ENCODE measurements at places on chromosomes 2 and 18.

DNA sequence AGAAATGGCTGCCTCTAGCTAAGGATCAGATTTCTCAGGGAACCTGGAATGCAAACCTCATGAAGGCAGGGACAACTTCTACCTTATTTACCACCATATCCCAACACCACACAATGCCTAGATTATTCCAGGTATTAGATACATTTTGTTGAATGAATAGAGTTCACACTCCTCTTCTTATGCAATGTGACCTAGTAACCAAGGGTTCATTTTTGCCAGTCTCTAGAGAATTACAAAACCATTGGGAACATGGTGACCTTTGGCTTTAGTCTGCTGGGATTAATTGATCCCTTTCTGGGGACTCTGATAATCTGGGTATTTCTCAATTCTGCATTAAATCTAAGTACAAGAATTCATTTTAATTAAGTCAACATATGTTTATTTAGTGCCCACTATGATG lies 35.2 kb upstream of the SERTAD2 start:
- DNase-seq, result no peak

DNA sequence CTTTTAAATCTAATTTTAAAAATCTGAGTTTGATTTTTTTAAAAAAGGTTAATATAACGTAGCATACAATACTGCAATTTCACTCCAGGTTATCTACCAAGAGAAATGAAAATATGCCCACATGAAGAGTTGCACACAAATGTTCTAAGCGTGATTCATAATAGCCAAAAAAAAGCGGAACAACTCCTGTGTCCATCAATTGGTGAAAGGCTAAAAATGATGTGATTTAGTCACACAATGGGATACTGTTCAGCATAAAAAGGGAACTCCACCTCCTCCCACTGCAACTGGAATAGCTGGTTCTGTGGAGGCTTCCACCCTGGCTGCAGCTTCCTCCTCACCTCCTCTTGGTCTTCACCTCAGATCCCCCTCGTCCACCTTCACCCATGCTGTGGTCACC lies 132.8 kb downstream of the PIK3C3 start:
- DNase-seq, result no peak

- DNase-seq, result peak; percentile 21
Observed at GRCh38 chr2:232908695-232909094, 38.6 kb downstream of the SNORC start.

DNA sequence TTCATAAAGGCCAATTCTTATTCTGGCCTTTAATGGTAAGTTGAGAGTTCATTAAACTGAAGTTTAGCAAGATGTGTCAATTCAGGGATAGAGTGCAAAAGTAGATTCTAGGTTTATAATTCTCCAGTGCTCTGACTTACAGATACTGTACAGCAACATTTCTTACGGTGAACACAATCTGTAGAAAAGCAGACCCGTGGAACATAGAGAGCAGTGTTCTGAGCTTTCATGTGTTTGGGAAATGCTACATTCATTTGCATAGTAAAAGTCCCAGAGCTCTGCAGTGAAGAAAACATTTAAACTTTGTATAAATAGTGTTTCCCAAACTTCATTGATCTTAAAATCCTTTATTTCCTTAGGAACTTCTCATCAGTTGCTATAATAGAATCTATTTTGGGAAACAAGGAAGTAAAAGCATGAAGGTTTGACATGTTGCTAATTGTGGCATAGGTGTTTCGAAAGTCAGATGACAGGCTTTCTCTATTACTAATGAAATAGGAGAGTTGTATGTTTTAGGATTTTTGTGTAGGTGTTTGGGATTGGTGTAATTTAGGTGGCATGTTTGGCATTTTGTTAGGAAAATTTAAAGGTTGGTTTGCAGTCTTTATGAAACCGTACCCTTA lies 138.2 kb downstream of the ASXL3 start:
- no peak for DNase-seq

- DNase-seq, result no peak
Observed at GRCh38 chr2:146623771-146624170, 1221.1 kb upstream of the ACVR2A start.

GRCh38 chr2:120949027-120949956 lies 213.6 kb downstream of the GLI2 start:
- peak; percentile 8 for DNase-seq

DNA sequence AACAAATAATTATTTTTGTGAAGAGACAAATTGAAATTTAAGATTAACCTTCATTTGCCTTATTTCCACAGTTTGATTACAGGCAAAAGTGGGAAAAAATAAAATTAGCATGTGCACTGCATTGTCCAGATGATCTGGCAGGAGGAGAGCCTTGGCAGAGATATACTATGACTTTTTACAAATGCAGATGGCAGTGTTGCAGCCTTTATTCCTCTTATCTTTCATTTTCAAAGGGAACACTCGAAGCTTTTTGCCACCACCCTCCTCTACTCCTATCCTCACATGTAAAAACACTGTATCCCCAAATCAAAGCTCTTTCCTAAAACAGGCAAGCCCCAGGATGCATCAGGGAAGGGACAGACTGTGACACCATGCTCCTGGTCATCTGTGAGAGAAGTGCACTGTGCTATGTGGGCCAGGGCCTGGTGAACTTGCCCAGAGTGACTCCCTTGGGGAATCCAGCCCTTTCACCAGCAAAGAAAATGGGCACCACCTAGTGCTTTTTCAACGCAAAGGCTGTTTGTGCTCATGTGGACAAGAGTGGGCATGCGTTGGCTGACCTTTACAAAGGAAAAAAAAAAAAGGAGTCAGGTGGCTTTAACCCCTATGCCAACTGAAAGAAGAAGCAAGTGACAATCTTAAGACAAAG lies 74.7 kb upstream of the ETAA1 start:
- DNase-seq, result peak; percentile 52

GRCh38 chr18:76847916-76848315 lies 25.6 kb downstream of the ZNF236 start:
- DNase-seq, result no peak

- peak; percentile 56 for DNase-seq
Observed at GRCh38 chr2:158740127-158740526, 55.0 kb upstream of the DAPL1 start.

DNA sequence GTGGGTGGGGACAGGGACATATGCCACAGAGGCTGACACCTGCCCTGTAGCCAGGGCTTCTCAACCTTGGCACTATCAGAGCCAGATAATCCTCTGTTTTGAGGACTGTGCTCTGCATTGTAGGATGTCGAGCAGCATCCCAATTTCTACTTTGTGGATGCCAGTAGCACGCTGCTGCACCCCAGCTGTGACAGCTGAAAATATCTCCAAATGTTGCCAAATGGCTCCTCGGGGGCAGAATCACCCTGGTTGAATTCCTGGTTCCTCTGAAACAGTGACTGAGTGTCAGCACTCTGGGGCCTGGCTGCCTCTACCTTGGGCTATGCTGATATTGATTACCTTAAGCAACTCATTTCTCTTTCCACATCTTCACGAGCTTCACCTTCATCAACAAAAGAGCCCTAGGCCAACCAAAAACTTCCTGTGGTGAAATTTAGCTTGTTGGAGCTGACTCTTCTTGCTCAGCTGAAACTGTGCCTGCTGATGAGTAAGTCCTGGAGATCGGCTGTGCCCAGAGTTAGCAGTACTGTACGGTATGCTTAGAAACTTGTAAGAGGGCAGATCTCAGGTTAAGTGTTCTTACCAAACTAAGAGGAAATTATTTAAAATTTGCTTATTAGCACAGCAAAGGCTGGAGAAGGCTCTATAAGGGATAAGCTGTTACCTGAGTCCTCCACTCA lies 138.1 kb downstream of the SEPTIN10 start:
- DNase-seq, result no peak

- DNase-seq, result no peak
Observed at GRCh38 chr2:60100034-60100433, 453.4 kb downstream of the BCL11A start.

DNA sequence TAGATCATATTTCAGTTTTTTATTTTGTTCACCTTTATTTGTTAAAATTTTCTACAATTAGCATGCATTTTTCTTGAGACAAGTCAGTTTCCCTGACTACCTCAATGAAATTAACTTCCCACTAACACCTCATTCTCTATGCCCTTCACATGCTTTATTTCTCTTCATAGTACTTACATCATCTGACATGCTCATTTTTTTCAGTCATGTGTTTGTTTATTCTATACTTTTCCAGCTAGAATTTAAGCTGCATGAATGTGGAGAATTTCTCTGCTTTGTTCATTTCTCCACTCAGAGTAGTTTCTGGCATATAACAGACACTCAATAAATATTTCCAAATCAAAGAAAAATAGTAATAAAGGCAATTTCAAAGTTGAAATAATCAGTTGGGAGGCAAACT lies 78.9 kb upstream of the SCN7A start:
- no peak for DNase-seq

DNA sequence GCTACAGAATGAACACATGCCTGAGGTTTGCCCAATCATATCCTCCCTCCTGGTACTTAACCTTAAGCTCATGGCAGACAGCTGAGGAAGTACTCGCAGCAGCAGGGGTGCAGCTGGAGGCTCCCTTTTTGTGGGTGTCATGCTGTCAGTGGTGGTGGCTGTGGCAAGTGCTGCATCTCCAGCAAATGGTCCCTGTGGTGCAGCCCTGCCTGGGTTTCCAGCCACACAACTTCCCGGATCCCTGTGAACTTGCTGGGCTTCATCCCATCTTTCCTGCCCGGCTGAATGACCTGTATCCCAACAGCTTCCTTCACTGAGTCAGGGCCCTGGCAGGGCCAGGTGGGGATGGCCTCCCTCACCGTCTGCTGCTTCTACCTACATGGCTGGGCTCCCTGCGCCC lies 5.0 kb downstream of the TMEM185B start:
- no peak for DNase-seq

DNA sequence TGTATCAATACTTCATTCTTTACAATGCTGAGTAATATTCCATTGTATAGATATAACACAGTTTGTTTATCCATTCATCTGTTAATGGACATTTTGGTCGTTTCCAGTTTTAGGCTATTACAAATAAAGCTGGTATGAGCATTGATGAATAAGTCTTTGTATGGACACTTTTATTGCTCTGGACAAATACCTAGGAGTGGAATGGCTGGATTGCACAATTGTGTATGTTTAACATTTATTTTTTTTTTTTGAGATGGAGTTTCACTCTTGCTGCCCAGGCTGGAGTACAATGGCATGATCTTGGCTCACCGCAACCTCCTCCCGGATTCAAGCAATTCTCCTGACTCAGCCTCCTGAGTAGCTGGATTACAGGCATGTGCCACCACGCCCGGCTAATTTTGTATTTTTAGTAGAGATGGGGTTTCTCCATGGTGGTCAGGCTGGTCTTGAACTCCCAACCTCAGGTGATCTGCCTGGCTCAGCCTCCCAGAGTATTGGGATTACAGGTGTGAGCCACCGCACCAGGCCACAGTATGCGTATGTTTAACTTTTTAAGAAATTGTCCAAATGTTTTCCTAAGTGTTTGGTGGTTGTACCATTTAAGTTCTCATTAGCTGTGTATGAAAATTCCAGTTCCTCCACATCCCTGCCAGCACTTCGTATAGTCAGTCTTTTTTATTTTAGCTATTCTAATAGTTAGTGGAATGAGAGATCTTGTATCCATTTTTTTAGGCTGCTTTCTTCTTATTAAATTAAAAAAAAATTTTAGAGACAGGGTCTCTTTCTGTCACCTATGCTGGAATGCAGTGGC lies 194.9 kb upstream of the HAAO start:
- peak; percentile 25 for DNase-seq

DNA sequence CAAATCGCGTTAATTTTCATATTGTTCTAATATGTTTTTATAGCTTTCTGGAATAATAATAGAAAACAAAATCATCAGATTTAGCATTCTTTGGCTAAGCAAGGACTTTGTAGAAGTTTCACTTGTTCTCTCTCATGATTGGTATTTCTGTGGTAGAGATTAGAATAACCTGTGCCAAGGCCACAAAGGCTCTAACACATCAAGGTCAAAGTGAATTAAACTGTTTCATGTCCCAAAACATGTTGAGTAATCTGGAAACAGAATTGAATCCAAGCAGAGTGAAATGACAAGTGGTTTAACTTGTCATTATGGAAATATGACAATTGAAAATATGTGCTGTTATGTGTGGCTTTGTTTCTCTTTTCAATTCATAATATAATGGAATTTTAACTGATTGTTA lies 617.4 kb downstream of the CCDC85A start:
- no peak for DNase-seq

DNA sequence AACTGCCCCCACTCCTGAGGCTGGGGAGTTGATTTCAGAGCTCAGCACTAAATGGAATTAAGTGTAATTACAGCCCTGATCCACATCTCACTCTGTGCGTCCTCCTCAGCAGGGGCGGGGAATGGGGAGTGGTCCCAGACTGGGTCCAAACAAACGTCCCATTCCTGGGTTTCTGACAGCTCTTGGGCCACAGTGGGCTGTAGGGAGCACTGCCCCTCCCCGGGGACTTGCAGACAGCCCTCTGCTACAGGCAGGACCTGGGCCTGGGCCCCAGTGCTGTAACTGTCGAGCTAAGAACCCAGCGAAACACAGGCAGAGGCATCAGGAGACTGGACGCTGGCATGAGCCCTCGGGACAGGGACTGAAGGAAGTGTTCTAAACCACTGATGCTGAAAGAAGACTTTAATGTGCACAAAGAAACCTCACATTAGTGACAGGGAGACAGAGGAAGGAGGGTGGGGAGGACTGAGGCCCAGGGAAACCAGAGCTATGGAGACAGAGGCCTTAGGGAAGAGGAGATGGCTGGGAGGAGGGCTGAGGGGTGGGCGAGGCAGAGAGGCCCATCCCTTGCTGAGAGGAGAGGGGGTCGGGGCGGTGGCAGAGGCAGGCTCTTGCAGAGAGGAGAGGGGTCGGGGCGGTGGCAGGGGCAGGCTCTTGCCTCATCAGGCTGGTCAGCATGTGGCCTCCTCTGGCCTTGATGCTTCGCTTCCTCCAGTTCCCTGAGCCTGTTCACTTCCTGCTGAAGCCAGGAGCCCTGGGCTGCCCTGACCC lies 5.8 kb upstream of the SEMA4C start:
- no peak for DNase-seq

- DNase-seq, result no peak
Observed at GRCh38 chr18:59730896-59731295, 33.7 kb upstream of the CCBE1 start.

DNA sequence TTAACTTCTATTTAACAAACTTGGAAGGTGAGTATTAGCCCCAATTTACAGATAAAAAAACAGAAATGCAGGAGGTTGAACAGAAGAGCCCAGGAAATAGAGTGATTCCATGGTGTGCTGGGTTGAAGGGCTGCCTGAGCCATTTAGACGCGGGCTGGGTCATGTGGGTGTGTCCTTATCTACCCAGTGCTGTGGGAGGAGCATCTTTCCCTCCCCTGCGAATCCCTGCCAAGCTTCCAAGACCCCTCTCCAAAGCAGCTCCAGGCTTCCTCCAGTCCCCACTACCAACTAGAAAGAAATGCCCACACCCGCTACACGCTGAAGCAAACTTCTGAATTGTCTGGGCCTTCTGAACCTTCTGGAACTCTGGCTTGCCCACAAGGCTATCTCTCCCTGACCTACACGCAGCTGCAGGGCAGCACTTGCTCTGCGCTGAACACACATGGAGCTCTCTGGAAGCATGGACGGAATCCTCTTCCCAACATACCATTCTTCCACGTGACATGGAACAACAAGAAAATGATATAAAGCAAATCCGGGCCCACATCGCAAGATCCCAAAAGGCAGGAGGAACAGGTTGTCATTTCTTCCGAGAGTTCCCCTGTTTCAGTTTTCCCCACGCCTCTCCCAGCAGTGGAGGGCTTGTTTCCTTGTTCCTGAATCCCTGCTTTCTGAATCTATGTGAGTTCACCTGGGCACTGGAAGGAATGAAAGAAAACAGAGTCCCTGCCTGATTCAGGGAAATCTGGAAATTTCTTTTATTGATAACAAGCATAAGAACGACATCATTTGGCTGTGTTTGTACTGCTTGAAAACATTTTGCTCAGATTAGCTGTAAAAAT lies 562.7 kb upstream of the ID2 start:
- no peak for DNase-seq

- no peak for DNase-seq
Observed at GRCh38 chr2:220081171-220081570, 453.7 kb downstream of the SLC4A3 start.
